ENCODE measurements at places on chromosomes 11 and 22.

DNA sequence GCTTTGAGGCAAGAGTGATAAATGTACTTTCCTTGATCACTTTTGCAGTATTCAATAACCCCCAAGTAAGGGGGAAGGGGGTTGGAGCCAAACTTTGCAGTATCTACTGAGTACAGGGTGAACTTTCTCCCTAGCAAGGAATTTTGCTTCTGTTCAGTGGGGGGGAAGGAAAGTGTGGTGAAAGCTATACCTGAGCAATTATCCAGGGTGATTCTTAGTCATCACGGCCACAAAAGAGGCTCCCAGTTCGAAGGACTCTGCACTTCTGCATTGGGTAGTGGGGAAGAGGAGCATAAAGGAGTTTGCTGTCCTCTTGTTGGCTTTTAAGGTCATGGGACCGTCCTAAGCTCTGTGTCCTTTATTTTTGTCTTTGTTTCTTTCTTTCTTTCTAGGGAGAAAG lies 346.5 kb upstream of the SYN3 start:
- DNase-seq, result no peak

GRCh38 chr11:76663486-76663810 lies 7.1 kb downstream of the LRRC32 start:
- no peak for DNase-seq

- no peak for DNase-seq
These were observed 77.1 kb upstream of the MTMR2 start for GRCh38 chr11:96001037-96001436.

DNA sequence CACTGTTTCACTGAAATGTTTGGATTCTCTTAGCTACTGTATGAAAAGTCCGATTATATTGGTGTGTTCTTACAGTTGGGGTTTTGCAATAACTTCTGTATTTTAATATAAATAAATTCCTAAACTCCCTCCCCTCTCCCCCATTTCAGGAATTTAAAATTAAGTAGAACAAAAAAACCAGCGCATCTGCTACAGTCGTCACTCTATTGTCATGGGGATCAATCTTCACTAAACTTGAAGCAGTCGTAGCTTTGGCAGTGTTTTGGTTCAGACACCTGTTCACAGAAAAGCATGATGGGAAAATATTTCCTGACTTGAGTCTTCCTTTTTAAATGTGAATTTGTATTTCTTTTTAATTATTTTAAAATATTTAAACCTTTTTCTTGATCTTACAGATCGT lies 9.4 kb downstream of the PIWIL3 start:
- no peak for DNase-seq

- no peak for DNase-seq
These were observed 110.2 kb downstream of the TRIM29 start for GRCh38 chr11:120027546-120028180.

GRCh38 chr11:68841718-68842426 lies at the start of gene CPT1A:
Gene CPT1A, minus strand, starts transcription at chr11:68841916. Its CDS starts 26,442 bp downstream, at chr11:68815474.
- DNase-seq, result no peak

- DNase-seq, result no peak
These were observed 40.2 kb downstream of the RRP8 start for GRCh38 chr11:6563121-6563619.

DNA sequence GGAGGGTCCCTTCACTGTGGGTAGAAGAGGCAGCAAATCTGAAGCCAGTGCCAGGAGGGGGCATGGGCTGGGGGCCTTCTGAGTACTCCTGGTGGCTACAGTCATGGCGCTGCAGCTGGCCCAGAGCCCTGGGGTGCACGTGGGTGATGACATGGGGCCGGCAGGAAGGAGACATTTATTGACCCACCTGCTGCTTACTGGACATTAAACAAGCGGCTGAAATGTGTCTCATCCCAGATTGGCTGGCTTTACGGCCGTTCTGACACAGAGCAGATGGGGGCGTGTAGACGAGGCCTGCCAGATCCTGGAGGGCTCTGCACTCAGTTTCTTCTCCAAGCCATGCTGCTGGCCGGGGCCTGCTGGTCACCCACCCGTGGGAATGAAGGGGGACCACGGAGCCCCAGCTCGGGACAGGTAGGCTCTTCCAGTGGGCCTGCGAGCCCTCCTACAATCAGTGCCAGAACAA lies 906.9 kb downstream of the BRD1 start:
- no peak for DNase-seq

DNA sequence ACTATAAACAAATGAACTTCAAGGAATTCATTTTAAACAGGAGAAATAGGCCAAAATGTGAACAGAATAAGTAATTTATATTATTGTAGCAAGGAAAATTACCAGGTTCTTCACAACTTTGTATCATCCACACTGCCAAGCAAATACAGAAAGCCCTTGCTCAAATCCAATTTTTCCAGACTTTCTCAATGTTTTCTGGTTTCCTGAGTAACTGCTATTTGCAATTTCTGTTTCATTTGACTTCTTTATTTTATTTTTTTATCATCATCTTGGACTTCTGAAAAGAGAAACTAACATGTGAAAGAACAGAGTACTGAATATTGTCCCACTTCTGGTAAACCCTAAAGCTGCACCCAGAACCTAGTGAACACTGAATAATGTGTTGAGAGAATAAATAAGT lies 61.0 kb downstream of the SLC1A2 start:
- DNase-seq, result no peak

GRCh38 chr11:86941077-86941870 lies 13.9 kb downstream of the FZD4 start:
- no peak for DNase-seq

DNA sequence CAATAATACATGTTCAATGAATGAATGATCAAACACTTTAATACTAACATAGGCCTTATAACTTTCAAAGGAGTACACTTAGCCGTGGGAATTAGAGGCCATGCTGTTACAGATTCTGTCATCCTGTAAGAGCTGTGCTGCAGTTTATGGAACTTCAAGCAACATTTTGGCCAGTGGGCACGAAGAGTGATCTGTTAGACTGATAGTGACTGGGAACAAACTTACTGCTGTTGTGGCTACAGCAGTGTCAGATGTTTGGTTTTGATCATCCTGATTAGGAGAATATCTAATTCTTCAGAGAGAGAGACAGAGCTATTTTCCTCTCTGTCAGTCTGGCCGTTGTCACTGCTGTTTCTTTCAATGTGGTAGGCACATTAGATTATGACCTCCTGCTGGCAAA lies 348.9 kb downstream of the NELL1 start:
- DNase-seq, result no peak

DNA sequence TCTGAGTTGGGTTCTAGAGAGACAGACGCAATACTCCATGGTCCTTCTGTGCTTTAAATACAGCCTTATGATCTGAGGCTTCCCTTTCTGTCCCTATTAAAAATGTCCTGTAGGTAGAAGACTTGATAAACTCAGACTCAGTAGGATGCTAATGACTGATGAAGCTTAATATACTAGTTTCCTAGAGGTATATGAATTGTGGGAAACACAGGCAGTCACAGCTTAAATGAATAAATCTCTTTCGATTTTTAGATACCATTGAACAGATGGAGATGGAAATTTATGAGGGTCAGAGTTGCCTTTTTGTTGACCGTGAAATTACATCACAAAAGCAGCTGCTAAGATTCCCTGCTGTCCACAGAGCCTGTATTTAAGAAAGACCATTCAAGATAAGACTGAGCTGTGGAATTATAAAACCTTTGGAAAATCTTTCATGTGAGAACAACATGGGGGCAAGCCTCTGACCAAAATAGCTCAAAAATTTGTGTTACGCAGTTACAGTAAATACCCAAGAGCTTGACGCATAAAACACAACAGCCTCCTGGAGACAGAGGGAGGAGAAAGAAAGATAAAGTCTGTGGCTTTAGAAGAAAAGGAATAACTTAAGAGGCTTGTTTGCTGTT lies 172.3 kb downstream of the AASDHPPT start:
- DNase-seq, result no peak

DNA sequence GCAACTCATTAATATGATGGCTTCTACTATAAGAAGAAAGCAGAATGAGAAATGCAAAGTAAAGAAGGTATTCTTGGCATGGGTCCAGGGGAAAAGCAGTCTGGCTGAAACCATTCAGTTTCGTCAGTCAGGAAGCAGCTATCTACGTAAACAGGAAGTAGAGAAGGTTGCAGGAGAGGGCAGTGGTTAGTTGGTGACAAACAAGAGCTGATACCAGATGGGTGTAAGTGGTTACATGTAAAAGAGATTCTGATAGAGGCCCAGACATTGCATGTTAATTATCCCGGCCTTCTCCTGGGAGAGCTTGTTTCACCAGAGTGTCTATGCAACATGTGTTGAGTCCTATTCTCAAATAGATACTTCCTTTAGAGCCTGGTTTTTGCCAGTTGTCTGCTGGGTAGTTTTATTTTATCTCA lies 58.4 kb upstream of the PSMA1 start:
- DNase-seq, result peak; percentile 89

GRCh38 chr22:31045900-31046538 lies 35.1 kb upstream of the SMTN start:
- DNase-seq, result no peak

- no peak for DNase-seq
These were observed 11.5 kb downstream of the C1QTNF6 start for GRCh38 chr22:37176464-37177061.

- no peak for DNase-seq
These were observed 35.9 kb upstream of the LYVE1 start for GRCh38 chr11:10604340-10604748.

- DNase-seq, result no peak
These were observed 144.0 kb downstream of the FBXO7 start for GRCh38 chr22:32618441-32619140.

DNA sequence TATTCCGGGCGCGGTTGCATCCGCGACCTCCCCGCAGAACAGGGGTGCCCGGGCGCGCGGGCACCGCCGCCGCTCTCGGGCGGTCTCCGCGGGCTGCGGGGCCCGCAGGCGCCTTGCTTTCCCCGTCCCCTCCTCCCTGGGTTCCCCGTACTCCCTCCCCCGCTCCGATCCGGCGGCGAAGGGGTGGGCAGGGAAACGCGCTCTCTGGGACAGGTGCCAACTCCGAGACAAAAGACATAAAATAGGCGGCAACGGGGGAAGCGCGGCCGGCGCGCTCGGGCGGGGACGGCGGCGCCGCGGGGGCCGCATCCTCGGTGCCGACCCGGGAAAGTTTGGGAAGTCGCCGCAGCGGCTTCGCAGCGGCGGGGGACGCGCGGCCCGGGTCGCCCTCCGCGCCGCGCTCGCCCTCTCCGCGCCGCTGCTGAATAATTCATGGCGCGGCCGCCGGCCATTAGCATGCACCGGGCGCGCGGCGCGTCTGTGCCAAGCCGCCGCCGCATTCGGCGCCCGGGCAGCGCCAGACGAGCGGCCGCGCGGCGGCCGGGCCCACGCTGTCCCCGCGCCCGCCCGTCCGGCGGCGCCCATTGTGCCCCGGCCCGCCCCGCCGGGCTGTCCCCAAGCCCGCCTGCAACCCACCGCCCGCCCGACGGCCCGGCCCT lies 78.7 kb upstream of the PPARA start:
- DNase-seq, result no peak

DNA sequence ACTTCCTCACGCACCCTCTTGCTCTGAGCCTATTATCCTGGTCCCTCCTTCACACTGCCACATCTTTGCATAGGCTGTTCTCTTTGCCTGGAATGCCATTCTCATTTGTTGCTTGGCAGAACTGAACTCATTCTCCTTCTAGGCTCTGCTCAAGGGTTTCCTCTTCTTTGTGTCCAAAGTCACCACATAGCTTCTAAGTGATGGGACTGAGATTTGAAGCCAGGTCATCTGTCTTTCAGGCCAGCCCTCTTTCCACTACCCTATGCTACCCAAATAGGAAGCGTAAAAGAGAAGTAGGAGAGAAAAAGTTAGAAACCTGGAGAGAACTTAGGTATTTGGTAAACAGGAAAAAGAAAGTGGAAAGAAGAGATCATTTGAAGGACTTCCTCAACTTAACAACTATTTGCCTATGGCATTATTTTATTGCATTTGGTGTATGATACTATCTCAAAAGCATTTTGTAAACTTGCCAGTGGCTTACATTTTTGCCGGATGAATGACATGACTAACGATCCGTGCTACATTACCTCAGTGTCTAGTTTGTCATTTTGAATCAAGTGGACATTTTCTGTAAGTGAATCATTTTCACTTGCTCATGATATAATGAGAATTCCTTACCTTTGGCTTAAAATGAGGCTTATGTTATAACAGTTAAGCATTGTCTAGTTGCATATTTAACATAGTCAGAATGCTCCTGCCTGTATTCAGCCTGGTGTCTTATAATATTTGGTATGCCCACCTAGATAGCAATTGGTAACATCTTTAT lies 18.5 kb downstream of the NF2 start:
- DNase-seq, result no peak

DNA sequence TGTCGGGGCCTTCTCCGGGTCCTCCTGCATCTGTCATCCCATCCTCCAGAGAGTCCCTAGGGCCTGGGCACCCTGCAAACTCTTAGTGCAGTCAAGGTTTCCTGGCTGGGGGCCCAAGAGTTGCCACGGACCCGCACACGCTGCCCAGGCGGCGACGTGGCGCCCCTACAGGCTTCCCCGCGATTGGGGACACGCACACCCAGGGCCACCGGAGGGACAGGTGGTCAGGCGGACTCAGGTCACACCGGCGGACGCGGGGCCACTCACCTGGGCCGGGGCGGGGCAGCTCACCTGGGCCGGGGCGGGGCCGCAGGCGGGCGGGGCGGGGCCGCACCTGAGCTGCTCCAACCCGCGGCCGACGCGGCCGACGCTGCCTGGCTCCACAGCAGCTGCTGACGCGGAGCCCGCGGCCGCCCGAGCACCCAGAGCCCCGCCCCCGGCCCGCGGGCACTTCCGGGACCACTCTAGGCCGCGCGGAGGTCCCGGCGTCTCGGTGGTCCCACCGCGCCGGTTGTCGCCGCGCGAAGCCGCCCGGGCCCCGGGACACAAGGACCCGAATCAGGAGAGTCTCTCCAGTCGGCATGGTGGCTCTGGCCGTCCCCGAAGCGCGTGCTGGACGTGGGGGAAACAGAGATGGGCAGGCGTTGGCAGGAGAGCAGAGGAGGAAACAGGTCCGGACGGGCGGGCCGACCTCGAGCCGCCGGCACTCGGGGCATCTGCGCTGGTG lies at the start of gene ZNF70:
Gene ZNF70, minus strand, starts transcription at position 399 of the 727 bp plus-strand sequence. CDS start 5,972 bp downstream, outside the sequence.
- DNase-seq, result no peak

DNA sequence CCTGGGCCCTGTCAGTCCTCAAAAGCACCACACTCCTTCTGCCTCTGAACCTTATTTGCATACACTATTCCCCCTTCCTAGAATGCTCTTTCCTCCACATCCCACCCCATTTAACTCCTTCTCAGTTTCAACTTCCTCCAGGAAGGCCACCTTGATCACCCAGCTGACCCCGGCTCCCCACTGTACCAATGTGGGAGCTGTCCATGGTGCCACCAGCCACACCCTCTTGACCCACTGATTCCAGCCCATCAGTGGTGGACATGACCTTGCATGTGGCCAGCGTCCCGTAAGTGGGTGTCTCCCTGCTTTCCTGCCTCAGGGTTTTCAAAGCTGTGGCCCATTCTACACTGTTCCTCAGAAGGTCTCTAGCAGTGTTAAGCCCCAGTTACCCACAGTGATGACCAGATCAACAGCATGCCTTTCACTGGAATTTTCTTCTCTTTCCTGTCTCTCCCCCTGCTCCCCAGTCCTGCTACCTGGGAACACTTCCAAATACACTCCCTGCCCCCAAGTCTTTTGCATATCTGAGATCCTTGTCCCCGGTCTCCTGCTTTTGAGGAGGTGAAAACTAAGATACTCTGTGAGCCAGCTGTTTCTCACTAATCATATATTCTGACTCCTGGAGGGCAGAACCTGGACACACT lies 346.6 kb downstream of the MN1 start:
- DNase-seq, result no peak

All from SK-N-MC (cell line).